Pancreas (tissue), 10 donors: ENCODE measurements at places on chromosomes 16 and 17. TPM values are rescaled to one million over a fixed set of nuclear protein-coding genes. Genes with fewer than 3 reads are reported as not detected.

Gene HSF5
- not detected for polyA plus RNA-seq

Gene PPP1R1B
- polyA plus RNA-seq = 99.1 TPM

Gene TERB1
- not detected for polyA plus RNA-seq

Gene METTL23
- polyA plus RNA-seq = 23.2 TPM

Gene DNAAF1
- 8.7 TPM for polyA plus RNA-seq

Gene LPO
- 0.08 TPM for polyA plus RNA-seq

Gene CCT6B
- polyA plus RNA-seq = 2.5 TPM

Gene ENPP7
- polyA plus RNA-seq = 0.15 TPM

Gene HS3ST2
- polyA plus RNA-seq = 0.42 TPM

Gene SHCBP1
- polyA plus RNA-seq = 0.04 TPM

Gene KRT20
- not detected for polyA plus RNA-seq

Gene ADGRG3
- 0.80 TPM for polyA plus RNA-seq

Gene INPP5K
- 23.9 TPM for polyA plus RNA-seq

Gene PERCC1
- polyA plus RNA-seq = not detected

Gene PRR14
- 164 TPM for polyA plus RNA-seq

Gene KRT31
- polyA plus RNA-seq = not detected

Gene IGFALS
- 8.2 TPM for polyA plus RNA-seq

Gene FOXL1
- 0.08 TPM for polyA plus RNA-seq

Gene KIF2B
- polyA plus RNA-seq = 0.02 TPM

Gene SDK2
- 0.04 TPM for polyA plus RNA-seq

Gene MPP2
- 6.6 TPM for polyA plus RNA-seq

Gene ZNF174
- 4.2 TPM for polyA plus RNA-seq

Gene GPR142
- polyA plus RNA-seq = 0.61 TPM

Gene MAPT
- 1.1 TPM for polyA plus RNA-seq

Gene CNTNAP4
- polyA plus RNA-seq = not detected

Gene CES3
- 4.6 TPM for polyA plus RNA-seq

Gene NACA2
- polyA plus RNA-seq = 0.12 TPM

Gene SCARF1
- polyA plus RNA-seq = 8.1 TPM

Gene GPR139
- not detected for polyA plus RNA-seq

Gene NUPR1
- polyA plus RNA-seq = 151 TPM

Gene KDM8
- polyA plus RNA-seq = 12.4 TPM

Gene TEKT1
- not detected for polyA plus RNA-seq

Gene USP6
- 0.09 TPM for polyA plus RNA-seq

Gene RPGRIP1L
- 1.1 TPM for polyA plus RNA-seq

Gene GRB7
- polyA plus RNA-seq = 50.4 TPM

Gene ODAD4
- 1.2 TPM for polyA plus RNA-seq

Gene NKIRAS2
- polyA plus RNA-seq = 11.7 TPM

Gene NXPH3
- 1.1 TPM for polyA plus RNA-seq

Gene KLHL10
- 0.02 TPM for polyA plus RNA-seq

Gene MYO19
- 31.1 TPM for polyA plus RNA-seq

Gene CISD3
- 34.9 TPM for polyA plus RNA-seq

Gene RDM1
- not detected for polyA plus RNA-seq

Gene HAGHL
- 17.5 TPM for polyA plus RNA-seq

Gene CES4A
- 43.1 TPM for polyA plus RNA-seq

Gene TPSG1
- polyA plus RNA-seq = 0.12 TPM

Gene KRT36
- polyA plus RNA-seq = not detected

Gene NR1D1
- polyA plus RNA-seq = 11.0 TPM

Gene MRM3
- 19.1 TPM for polyA plus RNA-seq

Gene CD300H
- not detected for polyA plus RNA-seq

Gene PRSS27
- 2.1 TPM for polyA plus RNA-seq

Gene ZNF830
- polyA plus RNA-seq = 9.3 TPM

Gene TMEM106A
- polyA plus RNA-seq = 6.8 TPM

Gene SRL
- polyA plus RNA-seq = 0.42 TPM

Gene CMTM2
- polyA plus RNA-seq = 0.21 TPM
